Cardiac muscle cell (in vitro differentiated cells and primary cell): ENCODE measurements at places on chromosomes 2 and 18.

DNA sequence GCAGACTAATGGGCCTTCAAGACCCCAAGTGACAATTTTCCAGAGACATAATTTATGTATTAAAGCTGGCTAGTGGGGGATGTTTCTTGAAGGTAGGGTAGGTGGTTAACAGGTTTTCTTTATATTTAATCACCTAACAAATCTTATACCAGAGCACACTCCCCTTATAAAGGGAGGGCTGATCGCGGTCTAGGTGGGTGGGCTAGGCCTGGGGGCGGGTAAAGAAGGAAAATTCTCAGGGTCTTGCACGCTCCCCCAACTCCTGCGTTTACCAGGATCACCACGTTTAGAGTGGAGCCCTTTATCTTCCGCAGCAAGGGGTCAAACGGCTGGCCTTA, 19.9 kb upstream of the CXXC1 start:
- DNase-seq, result no peak

DNA sequence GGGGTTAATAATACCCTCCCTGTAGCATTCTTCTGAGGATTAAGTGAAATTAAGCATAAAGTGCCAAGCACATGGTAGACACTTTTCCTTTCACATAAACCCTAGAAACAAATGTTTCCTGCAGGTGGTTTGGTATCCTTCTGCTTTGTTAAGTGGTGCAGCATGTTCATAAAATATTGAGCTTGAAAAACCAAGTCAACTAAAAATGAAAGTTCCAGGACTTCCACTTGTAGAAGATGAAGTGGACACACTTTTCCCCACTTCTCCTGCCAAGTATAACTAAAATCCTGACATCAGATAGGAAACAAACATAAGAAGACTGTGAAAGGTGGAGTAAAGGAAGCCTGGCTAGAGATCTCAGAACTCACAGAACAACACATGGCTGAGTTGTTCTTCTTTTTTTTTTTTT, 90.5 kb downstream of the COLEC12 start:
- no peak for DNase-seq

DNA sequence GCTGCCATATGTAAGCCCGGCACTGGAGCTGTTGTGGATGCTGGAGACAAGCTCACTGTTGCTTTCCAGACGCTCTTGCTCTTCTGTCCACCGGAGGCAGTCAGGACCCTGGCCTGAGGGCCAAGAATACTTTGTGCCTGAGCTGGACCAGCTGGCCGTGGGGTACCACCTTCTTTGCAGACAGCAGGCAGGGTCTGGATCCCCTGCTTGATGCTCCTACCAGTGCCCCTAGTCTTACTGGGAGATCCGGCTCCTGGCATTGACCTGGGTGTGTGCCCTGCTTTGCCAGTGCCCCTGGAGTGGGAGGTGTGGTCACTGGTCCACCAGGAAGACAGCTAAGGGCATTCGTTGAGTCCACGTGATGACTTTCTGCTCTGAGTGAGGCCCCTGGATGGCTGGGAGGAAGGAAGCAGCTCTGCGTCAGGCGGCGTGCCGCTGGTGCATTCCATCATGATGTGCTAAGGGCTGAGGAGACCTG, 59.3 kb downstream of the LRRFIP1 start:
- DNase-seq, result no peak

- DNase-seq, result no peak
Measured at GRCh38 chr2:31957354-31958139, 53.3 kb downstream of the MEMO1 start.
